ENCODE measurements at places on chromosomes 11 and 22. TPM values are rescaled to one million over a fixed set of nuclear protein-coding genes. Genes with fewer than 3 reads are reported as not detected.

HYLS1 gene
- polyA plus RNA-seq = 4.5 TPM

GUCD1 gene
- 42.2 TPM for polyA plus RNA-seq

DEPDC7 gene
- 6.4 TPM for polyA plus RNA-seq

MUC5AC gene
- polyA plus RNA-seq = not detected

MFNG gene
- polyA plus RNA-seq = 12.0 TPM

VEGFB gene
- 191 TPM for polyA plus RNA-seq

MYEOV gene
- polyA plus RNA-seq = not detected

APOBEC3B gene
- not detected for polyA plus RNA-seq

RFPL2 gene
- polyA plus RNA-seq = not detected

VSTM5 gene
- not detected for polyA plus RNA-seq

CLP1 gene
- polyA plus RNA-seq = 6.7 TPM

APOBEC3G gene
- polyA plus RNA-seq = 10.1 TPM

RASD2 gene
- polyA plus RNA-seq = 3.5 TPM

TNKS1BP1 gene
- polyA plus RNA-seq = 161 TPM

JAML gene
- polyA plus RNA-seq = 1.8 TPM

IGLL1 gene
- polyA plus RNA-seq = not detected

GAL3ST1 gene
- polyA plus RNA-seq = 3.2 TPM

PLAAT5 gene
- polyA plus RNA-seq = not detected

OR10A5 gene
- polyA plus RNA-seq = not detected

MPPED2 gene
- polyA plus RNA-seq = 8.3 TPM

UBQLNL gene
- not detected for polyA plus RNA-seq

CRYBB2 gene
- not detected for polyA plus RNA-seq

NXPE2 gene
- polyA plus RNA-seq = not detected

JAM3 gene
- polyA plus RNA-seq = 56.8 TPM

TMEM121B gene
- polyA plus RNA-seq = 0.50 TPM

UPK2 gene
- not detected for polyA plus RNA-seq

COA4 gene
- polyA plus RNA-seq = 77.0 TPM

RBM4B gene
- 7.3 TPM for polyA plus RNA-seq

SLC22A9 gene
- not detected for polyA plus RNA-seq

TAF1D gene
- polyA plus RNA-seq = 121 TPM

GAB4 gene
- polyA plus RNA-seq = not detected

NADSYN1 gene
- 137 TPM for polyA plus RNA-seq

OR52K1 gene
- polyA plus RNA-seq = not detected

CDHR5 gene
- polyA plus RNA-seq = 39.8 TPM

TRIM6 gene
- polyA plus RNA-seq = 3.6 TPM

MAP6 gene
- polyA plus RNA-seq = 16.7 TPM

FAM111A gene
- polyA plus RNA-seq = 29.6 TPM

RIMBP3B gene
- polyA plus RNA-seq = not detected

NNMT gene
- polyA plus RNA-seq = 405 TPM

TSGA10IP gene
- not detected for polyA plus RNA-seq

MOGAT2 gene
- polyA plus RNA-seq = 13.4 TPM

C1QTNF4 gene
- 3.1 TPM for polyA plus RNA-seq

NOX4 gene
- polyA plus RNA-seq = 46.1 TPM

TTC36 gene
- polyA plus RNA-seq = 0.95 TPM

JHY gene
- 1.8 TPM for polyA plus RNA-seq

DUSP8 gene
- polyA plus RNA-seq = 6.5 TPM

TPP1 gene
- 26.8 TPM for polyA plus RNA-seq

SH3BP1 gene
- 3.5 TPM for polyA plus RNA-seq

NR1H3 gene
- polyA plus RNA-seq = 123 TPM

PDE3B gene
- 3.0 TPM for polyA plus RNA-seq

ADAMTS8 gene
- 5.7 TPM for polyA plus RNA-seq

All from aorta (tissue), 5 donors.